ENCODE measurements at places on chromosomes 1 and 21.

- DNase-seq: no peak
These were observed 608.5 kb upstream of the USP24 start for GRCh38 chr1:55823541-55824250.

- no peak for DNase-seq
These were observed 76.4 kb downstream of the SPATA46 start for GRCh38 chr1:162300057-162300917.

DNA sequence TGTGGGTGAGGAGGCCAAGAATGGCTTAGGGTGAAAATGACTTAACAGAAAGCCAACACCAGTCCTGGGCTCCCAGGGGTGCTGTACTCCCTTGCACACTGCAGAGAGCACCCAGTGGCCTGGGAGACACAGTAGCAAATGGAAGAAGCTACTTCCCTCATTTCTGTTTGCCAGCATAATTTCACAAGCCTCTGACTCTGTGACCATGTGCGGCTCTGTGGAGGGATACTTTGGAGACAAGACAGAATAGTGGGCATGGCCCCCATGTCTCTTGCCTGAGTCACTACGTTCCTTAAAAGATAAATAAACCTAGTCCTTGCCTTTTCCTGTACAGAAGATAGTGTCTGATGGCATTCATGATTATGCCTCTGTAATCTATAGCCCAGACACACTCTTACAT, 38.1 kb downstream of the TRIM62 start:
- DNase-seq: no peak

DNA sequence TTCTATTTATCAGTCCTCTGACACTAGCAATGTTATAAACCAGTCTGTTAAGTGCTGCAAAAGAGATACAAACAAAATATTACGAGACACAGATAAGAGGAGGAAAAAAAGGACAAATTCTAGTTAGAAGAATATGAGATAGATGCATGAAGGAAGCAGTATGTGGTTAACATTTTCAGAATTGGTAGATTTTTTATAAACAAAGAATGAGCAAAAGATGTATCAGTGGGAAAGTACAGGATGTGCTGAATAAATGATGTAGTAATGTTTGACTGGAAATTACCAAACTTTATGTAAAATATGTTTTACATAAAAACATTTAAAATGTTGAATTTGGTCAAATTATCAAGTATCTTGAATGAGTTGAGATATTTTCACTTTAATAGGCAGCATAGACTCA, 574.2 kb downstream of the NUF2 start:
- DNase-seq: no peak

- DNase-seq: no peak
These were observed 5.3 kb downstream of the LUZP1 start for GRCh38 chr1:23163395-23163794.

DNA sequence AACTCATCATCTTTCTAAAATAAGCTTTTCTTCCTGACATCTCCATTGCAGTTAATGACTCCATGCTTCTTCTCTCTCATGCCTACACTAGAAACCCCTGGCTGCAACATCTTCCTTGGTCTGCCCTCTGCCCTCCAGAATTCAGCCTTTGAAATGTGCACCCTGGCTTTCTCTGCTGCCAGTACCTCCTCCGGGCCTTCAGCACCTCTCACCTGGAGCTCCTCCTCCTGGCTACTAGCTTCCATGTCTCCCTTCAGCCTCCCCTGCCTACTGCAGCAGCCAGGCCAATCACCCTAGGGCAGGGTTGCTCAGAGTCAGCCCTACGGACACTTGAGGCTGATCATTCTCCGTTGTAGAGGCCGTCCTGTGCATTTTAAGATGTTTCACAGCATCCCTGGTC, 18.3 kb downstream of the SUSD4 start:
- no peak for DNase-seq
